EH (cell line): ENCODE measurements at places on chromosomes 3 and 15.

DNA sequence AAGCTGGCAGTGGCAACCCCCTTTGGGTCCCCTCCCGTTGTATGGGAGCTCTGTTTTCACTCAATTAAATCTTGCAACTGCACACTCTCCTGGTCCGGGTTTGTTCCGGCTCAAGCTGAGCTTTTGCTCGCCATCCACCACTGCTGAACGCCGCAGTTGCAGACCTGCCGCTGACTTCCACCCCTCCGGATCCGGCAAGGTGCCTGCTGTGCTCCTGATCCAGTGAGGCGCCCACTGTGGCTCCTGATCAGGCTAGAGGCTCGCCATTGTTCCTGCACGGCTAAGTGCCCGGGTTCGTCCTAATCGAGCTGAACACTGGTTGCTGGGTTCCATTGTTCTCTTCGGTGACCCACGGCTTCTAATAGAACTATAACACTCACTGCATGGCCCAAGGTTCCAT lies 22.8 kb downstream of the CHST2 start:
- DNase-seq = no peak

DNA sequence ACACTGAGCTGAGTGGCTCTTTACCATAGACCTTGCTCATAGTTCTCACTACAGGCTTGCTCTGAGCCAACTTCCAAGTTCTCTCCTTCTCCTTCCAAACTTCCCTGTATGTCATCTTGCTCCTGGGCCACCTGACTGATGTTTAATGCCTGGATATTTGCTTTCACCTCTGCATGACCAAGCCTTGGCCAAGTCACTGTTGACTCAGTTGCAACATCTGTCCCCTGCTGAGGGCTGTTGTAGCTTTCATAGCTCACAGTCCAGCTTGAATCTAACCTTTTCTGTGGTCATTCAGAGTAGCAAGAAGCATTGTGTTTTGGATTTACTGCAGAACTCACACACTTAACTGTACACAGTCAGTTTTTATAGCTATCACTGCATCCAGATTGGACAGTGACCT lies 171.8 kb upstream of the ROPN1 start:
- DNase-seq = no peak

DNA sequence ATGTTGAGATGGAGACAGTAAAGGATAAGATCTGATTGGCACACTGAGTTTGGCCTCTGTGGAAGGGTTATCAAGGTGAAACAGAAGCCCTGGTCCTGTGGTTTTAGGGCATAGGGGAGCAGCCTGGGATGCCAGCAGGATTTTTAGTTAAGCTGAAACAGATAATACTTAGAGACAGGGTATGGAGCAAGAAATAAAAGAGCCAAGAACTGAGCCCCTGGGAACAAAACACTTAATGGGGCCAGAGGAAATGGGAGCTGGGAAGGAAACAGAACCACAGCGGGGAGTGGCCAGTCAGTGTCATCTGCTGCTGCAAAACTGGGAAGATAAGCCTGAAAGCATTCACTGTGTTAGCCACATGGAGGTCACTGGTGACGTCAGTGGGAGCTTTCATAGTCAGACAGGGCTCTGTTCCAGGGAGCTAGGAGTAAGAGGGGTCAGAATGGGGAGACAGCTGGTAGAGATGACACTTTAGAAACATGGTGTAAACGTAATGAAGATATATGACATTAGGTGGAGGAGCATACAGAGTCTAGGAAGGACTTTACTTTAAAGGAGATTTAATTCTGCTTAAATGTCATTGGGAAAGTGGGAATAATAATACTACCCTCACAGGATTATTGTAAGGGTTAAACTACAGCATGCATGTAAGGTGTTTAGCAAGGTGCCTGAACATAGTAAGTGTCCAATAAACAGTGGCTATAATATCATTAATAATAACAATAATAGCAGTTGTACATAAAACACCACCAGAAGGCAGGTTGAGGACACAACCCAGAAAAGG lies 172.7 kb upstream of the CTNNB1 start:
- peak; percentile 69 for DNase-seq

DNA sequence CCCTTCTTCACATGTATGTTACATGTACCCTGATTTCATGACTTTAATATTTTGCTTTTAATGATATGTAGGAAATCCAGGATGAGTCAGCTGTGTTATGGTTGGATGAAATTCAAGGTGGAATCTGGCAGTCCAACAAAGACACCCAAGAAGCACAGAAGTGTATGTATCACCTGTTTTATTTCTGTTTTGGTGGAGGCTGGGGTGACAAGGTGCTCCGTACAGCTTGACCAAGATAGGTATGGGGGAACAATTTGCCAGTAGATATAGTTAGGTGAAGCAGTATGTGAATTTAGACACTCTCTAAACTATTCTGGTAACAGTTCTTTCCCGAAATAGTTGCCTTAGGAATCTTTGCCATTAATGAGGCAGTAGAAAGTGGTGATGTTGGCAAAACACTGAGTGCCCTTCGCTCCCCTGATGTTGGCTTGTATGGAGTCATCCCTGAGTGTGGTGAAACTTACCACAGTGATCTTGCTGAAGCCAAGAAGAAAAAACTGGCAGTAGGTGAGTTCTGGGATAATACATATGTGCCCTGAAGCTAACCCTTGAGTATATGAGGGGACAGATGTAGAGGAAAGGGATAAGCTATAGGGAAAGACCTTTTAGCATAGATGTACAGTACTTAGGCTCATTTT lies 63.7 kb upstream of the CRTC3 start:
- peak; percentile 49 for DNase-seq

GRCh38 chr15:42140383-42141070 lies 15.9 kb downstream of the PLA2G4F start:
- DNase-seq = no peak

DNA sequence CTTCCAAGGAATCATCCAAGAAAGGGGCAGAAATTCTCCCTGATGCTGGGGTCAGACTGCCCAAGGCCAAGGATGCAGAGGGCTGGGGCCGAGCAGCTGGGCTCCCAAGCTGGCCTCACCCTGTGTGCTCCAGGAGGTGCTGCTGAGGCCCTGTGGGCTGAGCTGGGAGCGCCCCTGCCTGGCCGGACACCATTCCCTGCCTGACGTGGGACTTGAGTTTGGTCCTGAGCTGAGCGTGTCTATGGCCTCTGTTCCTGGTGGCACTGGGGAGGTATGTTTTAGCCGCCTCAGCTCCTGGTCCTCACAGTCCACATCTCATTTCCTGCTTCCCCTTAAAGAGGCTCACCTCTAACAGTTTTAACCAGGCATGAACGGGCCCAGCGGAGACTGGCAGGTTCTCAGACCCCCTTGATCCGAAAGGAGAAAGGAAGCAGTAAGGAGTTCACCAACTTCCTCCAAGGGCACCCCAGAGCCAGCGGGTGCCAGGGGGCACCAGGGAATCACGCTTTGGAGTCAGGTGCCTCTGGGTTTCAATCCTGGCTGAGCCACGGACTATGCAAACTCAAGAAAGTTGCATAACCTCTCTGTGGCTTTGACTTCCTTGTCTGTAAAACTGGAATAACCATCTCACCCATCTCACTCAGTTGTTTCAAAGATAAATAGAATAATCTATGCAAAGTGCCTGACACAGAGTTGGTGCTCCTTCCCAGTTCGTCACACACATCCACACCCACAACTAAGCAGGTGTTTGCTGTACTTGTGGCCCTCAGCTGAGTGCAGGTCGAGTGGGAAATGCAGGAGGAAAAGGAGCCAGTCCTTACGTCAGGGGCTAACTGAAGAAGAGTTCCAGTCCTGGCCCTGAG lies 48.6 kb downstream of the SLC12A8 start:
- DNase-seq = peak; percentile 55
